Left ventricle myocardium inferior (tissue), 1 donor: ENCODE measurements at places on chromosomes 1 and 21. TPM values are rescaled to one million over a fixed set of nuclear protein-coding genes. Genes with fewer than 3 reads are reported as not detected.

DNA sequence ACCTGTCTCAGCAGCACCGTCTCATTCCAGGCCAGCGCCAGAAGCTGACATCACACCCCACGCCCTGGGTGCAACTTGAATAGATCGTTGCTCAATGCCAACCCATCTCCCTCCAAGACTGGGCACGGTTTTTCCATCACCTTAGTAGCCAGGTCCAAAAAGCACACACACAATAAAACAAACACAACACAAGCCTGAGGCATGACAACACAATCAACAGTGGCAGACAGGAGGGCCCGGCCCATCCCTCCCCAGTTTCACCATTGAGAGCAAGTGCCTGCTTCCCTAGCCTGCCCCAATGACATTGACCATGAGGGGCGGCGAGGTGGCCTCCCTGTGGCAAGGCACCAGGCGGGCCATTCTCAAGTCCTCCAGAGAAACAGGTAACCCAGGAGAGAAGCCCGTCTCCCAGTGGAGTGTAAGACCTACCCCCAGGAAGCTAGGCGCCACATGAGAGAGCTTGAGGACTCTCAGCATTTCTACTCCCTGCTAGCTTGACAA, 2.7 kb downstream of the IFFO2 start:
- H3K4me3 ChIP-seq = peak overlapping the region; percentile 86
- peak overlapping the region; percentile 77 for H3K27ac ChIP-seq
- DNase-seq = no peak
- H3K4me1 ChIP-seq = peaks cover 71% of the 10 kb centered on the region
- H3K27me3 ChIP-seq = no peaks in the 10 kb centered on the region

GRCh38 chr1:182029002-182029378, 32.5 kb downstream of the ZNF648 start:
- H3K27ac ChIP-seq = peak overlapping the region; percentile 83
- peak overlapping the region; percentile 79 for H3K4me3 ChIP-seq
- no peaks in the 10 kb centered on the region for H3K27me3 ChIP-seq
- no peaks in the 10 kb centered on the region for H3K36me3 ChIP-seq
- H3K4me1 ChIP-seq = peaks cover 14% of the 10 kb centered on the region

- H3K4me3 ChIP-seq = peak overlapping the region; percentile 3
- H3K4me1 ChIP-seq = peaks cover 59% of the 10 kb centered on the region
- DNase-seq = peak; percentile 89
- no peaks in the 10 kb centered on the region for H3K36me3 ChIP-seq
Measured at GRCh38 chr1:181152892-181153633, 64.6 kb downstream of the IER5 start.

- H3K4me3 ChIP-seq = peak overlapping the region; percentile 72
- no peak for DNase-seq
- peaks cover 37% of the 10 kb centered on the region for H3K36me3 ChIP-seq
- H3K4me1 ChIP-seq = peaks cover 82% of the 10 kb centered on the region
- H3K27ac ChIP-seq = peak overlapping the region; percentile 96
- peaks cover 4% of the 10 kb centered on the region for H3K27me3 ChIP-seq
Measured at GRCh38 chr1:24108334-24109165, 3.4 kb downstream of the MYOM3 start.

The LCE2A gene
- not detected for total RNA-seq

The MMEL1 gene
- 0.82 TPM for total RNA-seq

The TCHH gene
- not detected for total RNA-seq

The YOD1 gene
- total RNA-seq = 4.2 TPM
